ENCODE measurements at places on chromosomes 5 and 9. TPM values are rescaled to one million over a fixed set of nuclear protein-coding genes. Genes with fewer than 3 reads are reported as not detected.
A peak's percentile ranks its signal among the peaks of the same experiment; 100 is the strongest.

- no peak for DNase-seq
Observed at GRCh38 chr5:98563885-98564653, 209.4 kb upstream of the RGMB start.

TAF9 gene
- polyA plus RNA-seq, result 65.6 TPM

PCDHA2 gene
- 4.6 TPM for polyA plus RNA-seq

- no peak for DNase-seq
Observed at GRCh38 chr9:109467936-109468335, 30.2 kb downstream of the PTPN3 start.

DNA sequence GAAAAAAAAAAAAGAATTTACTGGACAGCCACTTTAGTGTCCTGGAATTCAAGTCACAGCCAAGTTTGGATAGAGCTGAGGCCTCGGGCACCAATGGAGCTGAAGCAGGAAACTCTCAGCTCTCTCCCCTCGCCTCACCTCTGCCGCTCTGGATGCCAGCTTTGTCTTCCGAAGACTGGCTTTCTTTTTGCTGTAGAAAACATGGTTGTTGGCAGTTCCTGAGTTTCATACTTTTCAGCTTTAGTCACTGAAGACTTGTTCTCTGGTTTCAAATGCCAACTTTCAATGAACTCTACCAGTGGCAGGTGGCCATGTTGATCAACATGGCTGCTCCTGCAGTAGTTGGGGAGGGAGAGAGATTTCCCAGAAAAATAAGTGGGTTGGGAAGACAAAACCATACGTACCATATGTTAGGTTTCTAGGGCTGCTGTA lies 142.2 kb downstream of the SNX18 start:
- DNase-seq, result no peak

- DNase-seq, result peak; percentile 88
Observed at GRCh38 chr5:157328277-157328912, 62.5 kb downstream of the CYFIP2 start.

- no peak for DNase-seq
Observed at GRCh38 chr9:115015018-115015635, 84.7 kb upstream of the TNFSF8 start.

IL5 gene
- not detected for polyA plus RNA-seq

DNA sequence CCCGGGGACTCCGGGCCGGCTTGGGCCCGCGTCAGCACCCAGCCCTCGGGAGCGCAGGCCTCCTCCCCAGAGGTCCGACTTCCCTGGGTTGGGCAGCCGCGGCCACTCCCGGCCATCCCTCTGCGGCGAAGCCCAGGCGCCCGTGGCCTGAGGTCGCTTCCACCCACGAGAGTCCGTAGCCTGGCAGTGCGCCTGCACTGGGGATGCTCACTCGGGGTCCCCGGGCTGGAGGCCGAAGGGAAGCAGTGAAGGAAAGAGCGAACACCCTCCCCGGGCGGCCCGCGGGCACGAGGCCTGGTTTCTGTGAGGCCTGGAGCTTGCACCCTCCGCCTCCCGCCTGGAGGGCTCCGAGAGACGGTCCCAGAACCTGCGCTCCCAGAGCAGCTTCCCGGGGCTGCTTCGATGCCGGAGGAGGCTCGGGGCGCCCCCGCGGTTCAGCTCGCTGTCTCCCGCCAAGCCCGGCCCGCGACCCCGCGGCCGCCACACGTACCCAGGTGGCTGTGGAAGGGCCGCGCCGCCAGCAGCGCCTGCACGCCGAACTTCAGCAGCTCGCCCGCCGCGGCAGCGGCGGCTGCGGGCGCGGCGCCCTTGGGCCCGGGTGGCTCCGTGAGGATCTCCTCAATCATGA lies 607 bp downstream of the BARX1 start:
- no peak for DNase-seq

MYO10 gene
- polyA plus RNA-seq, result 49.1 TPM

FUT7 gene
- polyA plus RNA-seq, result 0.52 TPM

TRIM36 gene
- polyA plus RNA-seq, result 35.8 TPM

PCDHB12 gene
- 3.3 TPM for polyA plus RNA-seq

CCDC192 gene
- 1.6 TPM for polyA plus RNA-seq

ZNF658 gene
- polyA plus RNA-seq, result 4.9 TPM
